ENCODE measurements at places on chromosomes 4 and X.

- H3K4me1 ChIP-seq: peaks cover 37% of the 10 kb centered on the region
- peak overlapping the region; percentile 98 for H3K4me3 ChIP-seq
- H3K36me3 ChIP-seq: peaks cover 12% of the 10 kb centered on the region
- no peak for DNase-seq
Measured at GRCh38 chr4:105147016-105147552, 408 bp downstream of the TET2 start.

DNA sequence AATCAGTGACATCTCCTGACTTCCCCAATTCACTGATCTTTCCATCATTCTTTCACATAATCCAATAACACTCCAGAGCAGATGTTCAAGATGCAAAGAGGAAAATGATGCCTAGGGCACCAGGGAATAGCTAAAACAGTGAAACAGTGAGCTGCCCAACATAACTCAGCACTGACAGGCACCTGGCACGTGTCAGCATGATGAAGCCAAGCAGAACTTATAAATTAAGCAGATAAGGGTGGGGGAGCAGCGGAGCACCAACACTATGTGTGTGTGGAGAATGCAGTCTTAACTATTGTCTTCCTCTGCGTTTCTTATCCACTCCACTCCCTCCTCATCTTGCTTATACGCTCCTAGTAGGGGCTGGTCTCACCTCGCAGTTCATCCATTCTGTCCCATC lies 89.4 kb downstream of the AMMECR1 start:
- no peaks in the 10 kb centered on the region for H3K27me3 ChIP-seq
- H3K36me3 ChIP-seq: peaks cover 7% of the 10 kb centered on the region
- peaks cover 19% of the 10 kb centered on the region for H3K4me1 ChIP-seq
- no peak overlapping the region for H3K27ac ChIP-seq
- H3K4me3 ChIP-seq: no peak overlapping the region

- peaks cover 2% of the 10 kb centered on the region for H3K36me3 ChIP-seq
- H3K27ac ChIP-seq: peak overlapping the region; percentile 88
- H3K27me3 ChIP-seq: no peaks in the 10 kb centered on the region
- H3K4me3 ChIP-seq: no peak overlapping the region
- DNase-seq: no peak
Measured at GRCh38 chr4:26892480-26893150, 32.0 kb downstream of the STIM2 start.

- H3K27ac ChIP-seq: no peak overlapping the region
- H3K4me1 ChIP-seq: no peaks in the 10 kb centered on the region
- no peak overlapping the region for H3K4me3 ChIP-seq
- H3K36me3 ChIP-seq: no peaks in the 10 kb centered on the region
- no peaks in the 10 kb centered on the region for H3K27me3 ChIP-seq
- no peak for DNase-seq
Measured at GRCh38 chrX:40945361-40945713, 139.9 kb upstream of the USP9X start.

DNA sequence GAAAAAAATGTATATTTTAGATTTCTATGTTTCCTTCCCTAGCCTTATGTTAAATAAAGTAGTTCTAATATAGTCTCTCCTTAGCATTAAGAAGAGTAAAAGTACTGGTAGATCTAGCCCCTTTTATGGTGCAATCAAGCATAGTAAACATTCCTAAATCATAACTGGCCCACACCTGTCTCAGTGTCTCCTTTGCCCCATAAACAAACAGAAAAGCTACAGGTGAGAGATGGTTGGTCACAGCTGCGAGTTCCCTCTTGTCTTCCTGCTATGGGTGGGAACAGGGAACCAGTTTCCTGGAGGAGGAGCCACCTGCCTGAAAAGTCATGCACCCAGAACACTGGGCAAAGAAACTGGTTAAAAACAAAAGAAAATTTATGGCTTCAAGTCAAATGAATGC lies 16.6 kb downstream of the SOWAHB start:
- H3K27ac ChIP-seq: no peak overlapping the region
- H3K4me1 ChIP-seq: no peaks in the 10 kb centered on the region
- H3K4me3 ChIP-seq: no peak overlapping the region
- no peak for DNase-seq

DNA sequence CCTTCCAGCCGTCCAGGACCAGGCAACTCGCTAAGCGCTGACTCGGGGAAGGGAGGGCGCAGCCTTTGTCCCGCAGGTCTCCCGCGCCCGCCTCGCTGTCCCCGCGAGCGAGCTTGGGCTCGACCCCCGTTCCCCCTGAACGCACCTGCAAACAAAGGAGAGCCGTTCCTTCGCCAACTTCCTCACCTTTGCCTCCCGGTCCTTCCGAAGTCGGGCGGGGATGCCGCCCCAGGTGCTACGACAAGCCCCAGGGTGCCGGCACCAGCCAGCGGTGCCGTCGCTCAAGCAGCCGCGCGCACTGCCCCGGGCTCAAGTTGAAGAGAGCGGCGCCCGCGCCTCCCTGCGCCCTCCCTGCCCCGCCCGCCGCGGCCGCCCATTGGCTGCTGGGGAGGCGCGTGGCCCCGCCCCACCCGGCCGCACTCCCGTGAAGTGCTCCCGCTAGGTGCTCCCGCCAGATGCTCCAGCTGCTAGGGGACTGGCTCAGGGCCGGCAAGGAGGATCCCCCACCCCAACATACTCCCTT lies 107.1 kb downstream of the NSUN7 start:
- peak overlapping the region; percentile 55 for H3K4me3 ChIP-seq
- no peak overlapping the region for H3K27ac ChIP-seq
- peaks cover 24% of the 10 kb centered on the region for H3K4me1 ChIP-seq
- no peak for DNase-seq
- peaks cover 2% of the 10 kb centered on the region for H3K36me3 ChIP-seq

DNA sequence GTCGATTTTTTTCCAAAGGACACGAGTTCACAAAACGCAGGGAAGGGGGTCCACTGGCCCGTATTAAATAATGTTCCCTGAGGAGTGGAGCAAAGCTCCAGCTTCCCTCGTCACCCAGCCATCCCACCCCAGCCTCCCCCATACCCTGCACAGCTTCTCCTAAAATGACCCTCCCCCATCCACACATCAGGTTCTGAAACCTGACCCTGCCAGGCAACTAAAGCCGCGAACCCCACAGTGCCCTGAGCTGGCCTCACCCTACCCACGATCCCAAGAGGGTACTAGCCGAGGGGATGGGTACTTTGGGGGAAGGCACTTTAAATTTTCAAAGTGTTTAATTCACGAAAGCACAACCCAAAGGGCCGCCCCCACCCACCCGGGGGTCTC lies 634 bp downstream of the APOO start:
- peaks cover 6% of the 10 kb centered on the region for H3K36me3 ChIP-seq
- H3K27ac ChIP-seq: peak overlapping the region; percentile 73
- H3K4me1 ChIP-seq: peaks cover 7% of the 10 kb centered on the region
- no peaks in the 10 kb centered on the region for H3K27me3 ChIP-seq
- peak overlapping the region; percentile 74 for H3K4me3 ChIP-seq

DNA sequence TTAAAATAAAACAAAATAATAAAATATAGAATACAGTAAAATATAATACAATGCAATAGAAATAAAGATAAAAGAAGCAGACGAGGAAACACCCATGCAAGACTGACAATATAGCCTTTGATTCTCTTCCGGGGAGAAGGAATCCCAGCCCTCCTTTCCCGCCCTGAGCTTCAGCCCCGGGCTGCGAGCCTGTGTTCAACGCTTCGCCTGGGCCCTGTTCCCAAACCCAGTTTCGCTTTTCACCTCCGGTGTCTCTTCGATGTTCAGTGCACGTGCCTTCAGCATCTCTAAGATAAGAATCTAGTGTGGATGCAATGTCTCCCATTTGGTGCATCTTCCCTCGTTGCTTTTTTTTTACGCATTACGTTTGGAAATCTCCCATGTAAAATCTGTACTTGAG lies 38.4 kb upstream of the ARSD start:
- H3K27me3 ChIP-seq: peaks cover 9% of the 10 kb centered on the region
- no peak for DNase-seq
- H3K36me3 ChIP-seq: no peaks in the 10 kb centered on the region
- no peak overlapping the region for H3K27ac ChIP-seq

DNA sequence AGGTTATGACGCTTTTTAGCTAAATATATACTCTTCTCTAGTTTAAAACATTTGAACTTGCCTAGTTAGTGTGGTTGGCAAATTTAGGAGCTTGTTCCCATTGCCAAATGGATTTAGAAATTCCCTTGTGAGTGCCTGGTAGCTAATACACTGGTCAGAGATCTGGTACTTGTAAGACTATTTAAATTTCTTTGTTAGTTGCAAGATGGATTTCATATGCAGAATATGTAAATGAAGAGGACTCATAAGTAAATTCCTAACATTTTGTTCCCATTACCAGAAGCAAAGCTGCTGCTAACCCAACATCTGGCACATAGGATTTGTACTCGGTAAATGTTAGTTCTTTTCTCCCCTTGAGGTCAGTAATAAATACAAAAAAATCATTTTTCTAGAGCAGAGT lies 56.0 kb upstream of the PGK1 start:
- peaks cover 20% of the 10 kb centered on the region for H3K36me3 ChIP-seq
- no peak overlapping the region for H3K27ac ChIP-seq
- DNase-seq: no peak
- H3K4me1 ChIP-seq: no peaks in the 10 kb centered on the region
- H3K4me3 ChIP-seq: no peak overlapping the region
- H3K27me3 ChIP-seq: no peaks in the 10 kb centered on the region

DNA sequence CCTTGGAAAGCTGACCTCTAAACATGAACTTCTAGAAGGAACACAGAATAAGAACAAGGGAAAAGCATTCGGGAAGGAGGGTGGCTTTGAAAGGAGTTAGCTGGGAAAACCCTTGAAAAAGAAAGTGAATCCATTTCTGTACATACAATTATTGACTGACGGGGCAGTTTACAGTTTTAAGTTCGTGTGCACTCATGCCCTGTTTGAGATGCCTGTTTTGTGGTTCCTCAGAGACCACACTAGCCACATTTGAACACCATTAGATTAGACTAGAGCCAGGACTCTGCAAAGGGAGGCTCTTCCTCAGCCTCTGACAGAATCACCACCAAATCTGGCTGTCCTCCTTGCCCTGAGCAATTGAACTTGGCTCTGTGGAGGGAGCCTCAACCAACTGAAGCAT lies 158.3 kb downstream of the PALLD start:
- no peak for DNase-seq
- peaks cover 55% of the 10 kb centered on the region for H3K27me3 ChIP-seq
- H3K36me3 ChIP-seq: peaks cover 3% of the 10 kb centered on the region
- H3K27ac ChIP-seq: no peak overlapping the region

GRCh38 chrX:136047016-136047642 lies 61.9 kb downstream of the SLC9A6 start:
- peaks cover 7% of the 10 kb centered on the region for H3K36me3 ChIP-seq
- H3K27me3 ChIP-seq: no peaks in the 10 kb centered on the region
- no peak for DNase-seq

- H3K36me3 ChIP-seq: no peaks in the 10 kb centered on the region
- H3K4me3 ChIP-seq: no peak overlapping the region
- no peaks in the 10 kb centered on the region for H3K27me3 ChIP-seq
- DNase-seq: no peak
Measured at GRCh38 chr4:38359113-38359512, 304.9 kb upstream of the KLF3 start.

DNA sequence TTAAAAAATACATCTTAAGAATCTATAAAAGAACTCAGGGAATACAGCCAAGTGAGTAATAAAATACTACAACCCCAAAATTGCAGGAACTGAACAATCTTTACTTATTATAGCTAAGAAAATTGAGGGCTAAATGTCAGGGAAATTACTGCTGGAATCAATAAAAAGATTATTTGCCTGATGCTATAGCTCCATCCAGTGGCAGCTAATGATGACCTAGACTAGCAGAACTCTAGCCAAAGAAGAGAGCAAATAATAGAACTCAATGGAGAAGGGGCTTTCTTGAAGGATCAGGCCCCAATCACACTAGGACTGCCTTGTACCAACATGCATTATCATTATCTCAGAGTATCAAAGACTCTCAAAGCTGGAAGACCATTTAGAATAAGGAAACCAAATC lies 85.0 kb upstream of the FAM241A start:
- peaks cover 21% of the 10 kb centered on the region for H3K27me3 ChIP-seq
- no peak overlapping the region for H3K27ac ChIP-seq
- H3K4me1 ChIP-seq: no peaks in the 10 kb centered on the region
- H3K4me3 ChIP-seq: no peak overlapping the region

- no peak overlapping the region for H3K4me3 ChIP-seq
- no peak for DNase-seq
- peaks cover 48% of the 10 kb centered on the region for H3K27me3 ChIP-seq
- no peaks in the 10 kb centered on the region for H3K4me1 ChIP-seq
- H3K27ac ChIP-seq: no peak overlapping the region
- no peaks in the 10 kb centered on the region for H3K36me3 ChIP-seq
Measured at GRCh38 chr4:139740531-139741041, 75.0 kb downstream of the MGST2 start.

DNA sequence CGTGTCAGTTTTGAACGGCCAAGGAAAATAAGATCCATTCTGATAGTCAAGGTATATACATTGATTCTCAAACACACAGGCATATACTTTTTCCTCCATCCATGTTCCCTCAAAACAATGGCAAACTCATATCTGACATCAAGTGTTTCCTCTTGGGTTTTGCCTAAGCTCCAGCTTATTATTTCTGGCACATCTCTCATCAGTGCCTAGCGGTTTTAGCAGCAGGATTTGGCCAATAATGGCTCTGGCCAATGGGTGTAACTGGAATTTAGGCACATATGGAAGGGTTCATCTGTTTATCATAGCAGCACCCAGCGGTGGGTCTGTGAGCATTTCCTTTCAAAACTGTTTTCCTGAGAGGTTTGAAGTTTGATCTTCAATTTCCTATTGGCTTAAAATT lies 161.6 kb upstream of the TLL1 start:
- no peak for DNase-seq
- H3K36me3 ChIP-seq: no peaks in the 10 kb centered on the region
- H3K27me3 ChIP-seq: no peaks in the 10 kb centered on the region
- H3K27ac ChIP-seq: no peak overlapping the region

- H3K27ac ChIP-seq: no peak overlapping the region
- DNase-seq: peak; percentile 34
- peaks cover 15% of the 10 kb centered on the region for H3K27me3 ChIP-seq
- H3K36me3 ChIP-seq: peaks cover 2% of the 10 kb centered on the region
Measured at GRCh38 chrX:111098874-111099273, 2.9 kb downstream of the PAK3 start.

GRCh38 chr4:73505567-73505966 lies 24.0 kb downstream of the AFM start:
- H3K27ac ChIP-seq: no peak overlapping the region
- no peak overlapping the region for H3K4me3 ChIP-seq
- no peaks in the 10 kb centered on the region for H3K36me3 ChIP-seq
- no peaks in the 10 kb centered on the region for H3K27me3 ChIP-seq

DNA sequence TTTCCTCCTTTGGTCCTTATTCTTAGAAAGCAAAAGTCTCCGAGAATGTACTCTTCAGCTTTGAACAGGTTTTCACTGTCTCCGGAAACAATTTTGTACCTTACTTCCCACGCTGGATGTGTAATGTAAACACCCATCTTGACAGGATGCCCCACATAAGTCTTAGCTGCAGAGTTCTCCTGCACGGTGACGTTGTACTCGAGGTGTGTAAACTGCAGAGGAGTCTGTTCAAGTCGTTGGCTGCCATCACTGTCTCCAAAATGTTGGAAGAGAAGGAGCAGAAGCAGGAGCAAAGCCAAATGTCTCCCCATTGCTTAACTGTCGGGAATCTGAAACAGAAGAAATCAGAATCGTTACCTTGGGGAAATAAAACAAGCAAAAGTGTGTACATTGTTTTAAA lies 14.1 kb downstream of the FAT1 start:
- H3K27ac ChIP-seq: no peak overlapping the region
- no peaks in the 10 kb centered on the region for H3K27me3 ChIP-seq
- H3K36me3 ChIP-seq: no peaks in the 10 kb centered on the region
